ENCODE measurements at places on chromosomes 6 and 20.

DNA sequence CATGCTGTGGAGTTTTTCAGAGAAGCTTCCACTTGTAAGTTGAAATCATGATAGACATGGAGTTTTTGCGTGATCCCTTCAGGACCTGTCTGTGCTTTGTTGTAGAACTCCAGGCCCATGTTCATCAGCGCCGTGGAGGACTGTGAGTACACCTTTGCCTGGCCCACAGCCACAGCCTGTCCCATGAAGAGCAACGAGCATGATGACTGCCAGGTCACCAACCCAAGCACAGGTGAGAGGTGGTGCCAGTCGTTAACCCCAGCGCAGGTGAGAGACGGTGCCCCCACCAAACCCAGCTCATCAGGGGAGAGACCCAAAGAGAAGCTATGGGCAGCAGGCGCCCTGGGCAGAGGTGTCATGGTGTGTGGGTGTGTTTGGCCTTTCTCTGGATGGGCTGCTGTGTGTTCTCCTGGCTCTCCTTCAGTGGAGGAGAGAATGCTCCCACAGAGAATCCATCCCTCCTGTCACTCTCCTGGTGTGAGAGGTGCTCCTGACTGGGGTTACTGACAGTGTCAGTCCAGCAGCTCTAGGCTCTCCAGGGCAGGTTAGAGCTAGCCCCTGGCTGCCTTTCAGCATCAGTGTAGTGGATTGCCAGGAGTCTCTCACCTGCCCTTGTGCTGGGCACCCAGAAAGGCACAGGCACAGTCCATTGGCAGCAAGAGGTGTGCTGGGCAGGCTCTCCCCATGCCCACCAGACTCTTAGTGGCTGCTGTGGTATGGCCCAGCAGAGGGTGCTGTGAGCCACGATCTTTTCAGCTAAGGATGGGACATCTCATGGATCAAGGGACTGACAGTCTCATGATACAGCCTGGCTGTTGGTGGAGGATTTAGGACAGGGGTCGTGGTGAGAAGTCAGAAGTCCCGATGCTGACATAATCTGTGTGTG is 49.6 kb upstream of the SLC22A1 start:
- DNase-seq: no peak

DNA sequence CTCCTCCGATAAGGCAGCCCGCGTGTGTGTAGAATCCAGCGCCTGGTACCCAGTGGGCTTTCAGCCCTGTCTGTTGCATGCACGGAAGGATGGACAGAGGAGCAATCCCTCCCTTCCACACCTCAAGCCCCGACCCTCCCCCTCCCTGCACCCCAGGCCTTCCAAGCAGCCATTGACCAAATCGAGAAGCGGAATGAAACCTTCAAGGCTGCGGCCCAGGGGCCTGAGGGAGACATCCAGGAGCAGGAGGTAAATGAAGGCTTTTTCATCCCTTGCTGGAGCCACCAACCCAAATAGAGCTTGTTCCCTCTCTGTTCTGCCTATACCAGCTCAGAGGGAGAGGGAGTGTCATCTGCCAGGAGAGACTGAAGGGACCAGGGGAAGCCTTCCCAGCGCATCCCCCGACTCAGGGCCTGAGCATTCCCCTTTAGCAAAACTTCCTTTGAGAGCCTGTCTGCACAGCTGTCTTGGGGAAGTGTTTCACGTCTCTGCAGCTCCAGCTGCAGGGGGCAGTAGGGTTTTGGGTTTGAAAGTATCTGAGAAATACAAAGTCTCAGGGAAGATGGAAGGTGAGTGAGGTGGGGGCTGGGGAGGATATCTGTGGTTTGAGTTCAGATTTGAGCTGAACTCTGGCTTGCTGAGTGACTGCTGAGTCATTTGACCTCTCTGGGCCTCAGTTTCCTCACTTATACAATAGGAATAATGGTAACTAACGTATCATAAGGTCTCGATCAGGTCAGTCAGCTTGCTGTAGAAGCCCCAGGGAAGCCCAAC is 16.1 kb downstream of the FGD2 start:
- DNase-seq: peak; percentile 88

DNA sequence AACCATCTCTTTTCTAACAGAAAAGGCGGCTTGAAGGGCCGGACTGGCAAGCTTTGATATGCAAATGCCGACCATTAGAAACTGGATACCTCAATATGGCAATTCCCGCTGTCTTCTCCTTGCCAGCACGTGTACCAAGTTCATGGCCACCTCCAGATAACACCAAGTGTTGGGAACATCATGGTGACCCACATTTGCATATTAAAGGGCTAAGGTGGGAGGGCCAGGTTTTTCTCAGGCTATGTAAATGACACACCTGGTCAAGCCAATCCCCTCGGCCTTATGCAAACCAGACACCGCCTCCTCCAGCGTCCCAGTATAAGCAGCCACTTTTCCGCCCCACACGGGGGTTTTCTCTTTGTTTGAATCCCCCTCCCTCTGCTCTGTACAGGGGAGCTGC is 110.7 kb downstream of the DACT2 start:
- DNase-seq: no peak

GRCh38 chr6:63529498-63529897 is 42.8 kb upstream of the LOC128125822 start:
- DNase-seq: no peak

DNA sequence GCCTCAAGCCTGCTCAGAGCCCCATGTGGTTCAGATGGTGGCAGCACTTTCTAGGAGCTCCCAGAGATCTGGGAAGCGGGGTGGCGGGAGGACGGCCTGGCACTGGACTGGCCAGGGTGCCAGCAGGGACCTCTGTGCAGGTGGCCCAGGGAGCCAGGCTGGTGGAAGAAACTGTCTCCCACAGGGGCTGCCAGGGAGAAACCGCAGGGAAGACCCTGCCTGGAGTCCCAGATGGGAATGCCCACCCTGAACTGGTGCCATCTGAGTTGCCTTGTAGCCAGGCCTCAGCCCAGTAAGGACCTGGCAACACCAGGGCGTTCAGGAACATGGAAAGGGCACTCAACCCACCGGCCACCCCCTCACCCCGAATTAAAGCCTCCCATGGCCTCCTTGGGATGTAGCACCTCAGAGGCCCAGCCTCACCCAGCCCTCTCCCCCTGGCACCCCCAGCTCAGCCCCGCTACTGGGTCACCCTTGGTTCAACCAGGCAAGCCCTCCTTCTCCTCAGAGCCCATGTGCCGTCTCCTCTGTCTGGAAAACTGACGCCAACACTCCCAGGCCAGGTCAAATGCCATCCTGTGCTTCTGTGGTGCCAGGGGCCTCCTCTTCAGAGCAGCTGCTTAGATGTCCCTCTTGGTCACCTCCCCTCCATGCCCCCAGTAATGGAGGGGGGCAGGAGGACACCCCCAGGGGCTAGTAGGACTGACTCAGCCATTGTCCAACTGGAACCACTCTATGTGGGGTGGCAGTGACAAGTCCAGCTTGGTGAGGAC is 5.9 kb upstream of the C20orf144 start:
- DNase-seq: no peak

GRCh38 chr20:37774156-37774555 is 80.3 kb downstream of the CTNNBL1 start:
- DNase-seq: no peak

DNA sequence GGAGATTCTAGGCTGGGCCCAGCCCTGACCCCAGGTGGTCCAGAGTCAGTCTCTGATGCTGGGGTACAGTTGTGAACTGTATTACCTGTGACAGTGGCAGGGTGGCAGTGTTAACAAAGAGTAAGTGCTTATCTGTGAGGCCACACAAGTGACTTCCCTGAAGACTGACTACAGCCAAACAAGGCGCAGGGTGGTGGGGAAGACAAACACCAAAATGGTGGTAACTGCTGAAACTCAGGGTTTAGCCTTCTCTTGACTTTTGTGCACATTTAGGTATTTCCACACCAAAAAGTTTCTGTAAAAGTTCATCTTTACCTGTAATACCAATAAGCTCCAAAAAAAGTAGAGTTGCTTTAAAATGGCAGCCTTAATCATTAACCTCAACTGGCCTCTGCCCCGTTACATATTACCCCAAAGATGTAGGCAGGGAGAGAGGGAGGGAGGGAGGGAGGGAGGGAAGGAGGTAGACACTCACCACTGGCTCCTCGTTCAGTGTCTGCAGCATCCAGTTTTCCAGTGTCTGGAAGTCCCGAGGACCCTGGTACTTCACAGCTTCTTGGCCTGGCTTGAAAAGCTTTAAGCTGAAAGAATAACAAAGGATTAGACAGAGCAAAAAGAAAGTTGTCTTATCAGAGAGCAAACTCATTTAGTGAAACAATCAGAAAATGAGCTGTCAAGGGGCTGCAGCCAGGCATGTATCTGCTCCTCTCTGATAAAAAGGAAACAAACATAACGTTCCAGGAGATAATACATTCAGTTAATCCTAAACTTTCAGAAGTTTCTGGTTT is 11.3 kb downstream of the TXNDC5 start:
- DNase-seq: peak; percentile 42

DNA sequence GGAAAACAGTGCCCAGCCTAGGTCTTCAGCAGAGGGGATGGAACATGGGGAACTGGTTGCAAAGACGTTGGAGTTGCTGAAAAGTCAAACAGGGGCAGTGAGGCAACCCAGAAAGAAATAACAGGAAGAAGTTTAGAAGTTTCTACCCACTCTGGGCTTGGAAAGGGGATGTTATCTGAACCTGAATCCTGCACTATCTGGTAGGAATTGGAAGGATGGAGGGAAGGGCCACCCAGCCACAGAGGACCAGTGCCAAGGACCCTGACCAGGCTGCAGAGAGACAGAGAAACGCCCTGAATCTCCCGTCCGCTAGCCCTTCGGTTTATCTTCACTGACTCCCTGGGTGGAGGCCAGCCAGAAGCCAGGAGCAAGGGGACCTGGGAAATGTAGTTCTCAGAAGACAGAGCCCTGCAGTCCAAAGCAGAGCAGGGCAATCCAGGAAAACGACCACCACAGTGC is 217.3 kb upstream of the RREB1 start:
- peak; percentile 47 for DNase-seq

GRCh38 chr6:131692031-131692430 is 9.2 kb downstream of the OR2A4 start:
- no peak for DNase-seq

- no peak for DNase-seq
Measured at GRCh38 chr6:10412461-10413261, 2.2 kb downstream of the TFAP2A start.

- no peak for DNase-seq
Measured at GRCh38 chr6:105978974-105979373, 107.2 kb upstream of the PRDM1 start.

- no peak for DNase-seq
Measured at GRCh38 chr6:113209315-113209714, 647.8 kb upstream of the MARCKS start.

DNA sequence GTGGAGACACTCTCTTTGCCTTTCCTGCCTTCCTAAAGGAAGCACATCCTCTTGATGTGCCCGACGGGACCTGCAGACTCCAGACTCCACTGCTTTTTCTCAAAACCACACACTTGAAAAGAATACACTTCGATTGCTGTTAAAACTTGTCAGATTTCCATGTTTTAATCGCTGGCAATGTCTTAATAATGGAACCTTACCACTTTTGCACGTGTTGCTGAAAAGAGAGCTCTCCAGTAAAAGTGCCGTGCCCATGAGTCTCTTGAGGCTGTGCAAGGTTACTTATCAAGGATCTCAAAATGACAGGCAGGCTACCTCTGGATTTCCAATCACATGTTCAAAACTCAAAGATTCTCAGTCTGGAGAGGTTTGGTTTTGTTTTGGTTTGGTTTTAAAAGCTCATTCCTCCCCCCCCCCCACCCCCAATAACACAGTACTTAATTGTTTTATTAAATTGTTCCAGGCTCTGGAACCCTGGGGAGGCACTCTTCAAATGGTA is 12.0 kb upstream of the TFAP2A start:
- no peak for DNase-seq

GRCh38 chr6:26118999-26119398 is 31.8 kb downstream of the HFE start:
- DNase-seq: no peak

- peak; percentile 18 for DNase-seq
Measured at GRCh38 chr20:13684566-13685222, 46.0 kb upstream of the TASP1 start.

- DNase-seq: no peak
Measured at GRCh38 chr6:143039548-143039947, 21.1 kb upstream of the AIG1 start.

- no peak for DNase-seq
Measured at GRCh38 chr6:146388736-146389364, 154.8 kb upstream of the RAB32 start.

DNA sequence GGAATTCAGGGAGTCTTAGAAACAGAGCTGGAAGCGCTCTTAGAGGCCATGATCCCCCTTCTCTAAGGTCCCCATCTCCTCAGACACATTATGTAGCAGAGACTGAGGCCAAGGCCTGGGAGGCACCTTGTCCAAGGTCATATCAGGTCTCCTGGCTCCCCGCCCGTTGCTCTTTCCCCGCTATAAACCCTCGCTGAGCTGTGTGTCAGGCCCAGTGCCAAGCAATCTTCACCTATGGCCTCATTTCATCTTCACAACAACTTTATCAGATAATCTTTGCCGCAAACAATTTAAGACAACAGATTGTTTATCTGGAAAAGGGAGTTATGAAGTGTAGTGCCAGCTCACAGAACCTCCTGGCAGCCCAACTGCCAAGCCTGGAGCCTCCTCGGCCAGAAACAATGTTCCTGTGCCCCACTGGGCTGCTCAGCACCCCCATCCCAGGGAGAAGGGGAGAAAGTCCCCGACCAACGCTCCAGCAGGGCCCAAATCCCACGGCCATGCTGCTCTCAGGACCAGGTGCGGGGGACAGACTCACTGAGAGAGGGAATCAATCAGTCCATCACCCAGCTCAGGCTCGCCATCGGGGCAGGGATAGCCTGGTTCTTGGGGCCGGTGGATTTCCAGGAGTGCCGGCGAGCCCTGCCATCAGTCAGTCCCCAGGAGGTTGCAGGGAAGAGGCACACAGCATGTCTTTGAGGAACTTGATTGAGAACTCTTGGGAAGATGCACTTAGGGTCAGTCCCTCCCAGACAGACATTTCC is 16.9 kb upstream of the FANCE start:
- DNase-seq: no peak

GRCh38 chr6:49626811-49627210 is 9.8 kb downstream of the RHAG start:
- no peak for DNase-seq

DNA sequence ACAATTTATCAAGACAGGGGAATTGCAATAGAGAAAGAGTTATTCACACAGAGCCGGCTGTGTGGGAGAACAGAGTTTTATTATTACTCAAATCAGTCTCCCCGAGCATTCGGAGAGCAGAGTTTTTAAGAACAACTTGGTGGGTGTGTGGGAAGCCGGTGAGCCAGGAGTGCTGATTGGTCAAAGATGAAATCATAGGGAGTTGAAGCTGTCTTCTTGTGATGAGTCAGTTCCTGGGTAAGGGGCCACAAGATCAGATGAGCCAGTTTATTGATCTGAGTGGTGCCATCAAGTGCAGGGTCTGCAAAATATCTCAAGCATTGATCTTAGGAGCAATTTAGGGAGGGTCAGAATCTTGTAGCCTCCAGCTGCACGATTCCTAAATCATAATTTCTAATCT is 50.0 kb upstream of the ECI2 start:
- DNase-seq: no peak

- no peak for DNase-seq
Measured at GRCh38 chr6:71181565-71181964, 107.0 kb upstream of the OGFRL1 start.
